ENCODE measurements at places on chromosomes 3 and 15.

DNA sequence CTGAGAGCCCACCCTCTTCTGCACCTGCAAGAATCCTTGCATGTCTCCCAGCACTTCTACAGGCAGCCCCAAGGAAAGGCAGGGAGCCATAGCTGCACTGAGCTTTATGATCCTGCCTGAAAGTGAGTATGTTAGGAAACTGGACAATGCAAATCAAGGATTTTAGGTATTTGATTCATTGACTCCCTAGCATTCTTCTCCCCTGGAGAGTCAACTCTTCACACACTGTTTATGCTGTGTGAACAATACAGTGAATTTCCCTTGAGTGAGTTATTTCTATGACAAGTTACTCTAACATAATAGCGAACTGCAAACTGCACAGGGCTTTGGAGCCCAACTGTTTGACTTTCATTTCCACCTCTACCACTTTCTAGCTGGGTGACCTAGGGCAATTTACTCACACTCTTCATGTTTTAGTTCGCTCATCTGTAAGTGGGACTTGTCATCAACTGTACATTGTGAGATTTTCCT is 96.0 kb upstream of the PHLDB2 start:
- DNase-seq = no peak

- no peak for DNase-seq
Measured at GRCh38 chr15:97838606-97839210, 121.8 kb upstream of the ARRDC4 start.

DNA sequence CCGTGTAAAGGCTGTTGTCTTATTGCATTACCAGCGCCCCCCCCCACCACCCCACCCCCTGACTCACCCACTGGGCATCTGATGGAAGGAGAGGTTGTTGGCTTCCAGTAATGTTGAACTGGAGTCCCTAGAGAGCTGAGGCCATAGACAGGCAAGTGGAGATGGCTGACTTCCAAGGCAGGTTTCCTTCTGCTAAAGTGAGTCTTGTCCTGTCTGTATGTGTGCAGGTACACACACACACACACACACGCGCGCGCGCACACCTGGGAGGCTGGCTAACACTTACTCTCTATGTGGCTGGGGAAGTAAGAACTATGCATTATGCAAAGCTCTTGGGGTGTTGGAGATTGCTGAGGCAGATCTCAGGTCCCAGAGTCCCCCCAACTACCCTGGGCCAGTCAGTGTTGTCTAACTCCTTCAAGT is 1.6 kb upstream of the KY start:
- peak; percentile 90 for DNase-seq

GRCh38 chr3:18086078-18086477 is 339.1 kb downstream of the SATB1 start:
- no peak for DNase-seq

DNA sequence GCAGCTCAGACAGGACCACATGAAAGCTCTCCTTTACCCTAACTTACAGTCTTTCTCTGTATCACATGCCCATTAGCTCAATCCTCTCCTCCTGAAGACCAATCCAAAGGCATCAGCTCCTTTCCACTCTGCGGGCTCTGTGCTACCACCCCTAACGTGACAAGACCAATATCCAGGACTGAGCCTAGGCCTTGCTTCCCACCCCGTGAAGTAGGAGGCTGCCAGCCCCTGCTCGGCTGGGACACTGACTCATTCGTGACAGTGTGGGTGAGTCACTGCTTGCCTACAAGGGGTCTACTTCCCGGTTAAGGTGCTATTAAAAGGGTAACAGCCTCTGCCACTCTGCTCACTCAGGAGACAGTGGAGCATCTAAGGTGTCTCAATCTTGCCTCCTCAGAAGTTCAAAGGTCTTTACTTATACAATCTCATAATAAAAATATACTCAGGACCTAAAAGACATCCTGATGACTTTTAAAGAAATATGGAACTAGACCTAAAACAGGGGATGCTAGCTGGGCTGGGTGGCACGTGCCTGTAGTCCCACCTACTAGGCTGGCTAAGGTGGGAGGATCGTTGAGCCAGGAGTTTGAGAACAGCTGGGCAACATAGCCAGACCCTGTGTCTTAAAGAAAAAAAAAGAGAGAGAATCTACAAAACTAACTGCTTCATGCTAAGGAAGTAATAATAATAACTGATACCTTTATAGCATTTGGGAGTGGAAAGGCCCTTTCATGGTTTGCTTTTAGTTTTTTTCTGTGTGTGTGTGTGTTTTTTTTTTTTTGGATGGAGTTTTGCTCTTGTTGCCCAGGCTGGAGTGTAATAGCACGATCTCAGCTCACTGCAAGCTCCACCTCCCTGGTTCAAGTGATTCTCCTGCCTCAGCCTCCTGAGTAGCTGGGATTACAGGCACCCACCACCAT is 55.0 kb downstream of the TMEM44 start:
- peak; percentile 89 for DNase-seq

GRCh38 chr15:74548241-74548640 is 7.2 kb downstream of the ARID3B start:
- DNase-seq = no peak

GRCh38 chr3:184639351-184639750 is 72.5 kb downstream of the MAGEF1 start:
- no peak for DNase-seq

DNA sequence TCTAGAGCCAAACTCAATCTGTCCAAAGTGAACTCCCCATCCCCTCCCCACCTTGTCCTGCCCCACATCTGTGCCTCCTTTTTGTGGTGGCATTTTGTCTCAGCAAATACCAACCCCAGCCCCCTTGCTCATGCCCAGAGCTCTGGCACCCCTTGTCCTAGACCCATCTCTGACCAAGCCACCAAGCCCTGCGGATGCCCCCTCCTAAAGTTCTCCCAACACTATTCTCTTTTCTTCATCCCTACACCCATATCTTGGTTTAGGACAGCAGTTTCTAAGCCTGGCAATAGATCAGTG is 17.7 kb downstream of the ACAA1 start:
- no peak for DNase-seq

DNA sequence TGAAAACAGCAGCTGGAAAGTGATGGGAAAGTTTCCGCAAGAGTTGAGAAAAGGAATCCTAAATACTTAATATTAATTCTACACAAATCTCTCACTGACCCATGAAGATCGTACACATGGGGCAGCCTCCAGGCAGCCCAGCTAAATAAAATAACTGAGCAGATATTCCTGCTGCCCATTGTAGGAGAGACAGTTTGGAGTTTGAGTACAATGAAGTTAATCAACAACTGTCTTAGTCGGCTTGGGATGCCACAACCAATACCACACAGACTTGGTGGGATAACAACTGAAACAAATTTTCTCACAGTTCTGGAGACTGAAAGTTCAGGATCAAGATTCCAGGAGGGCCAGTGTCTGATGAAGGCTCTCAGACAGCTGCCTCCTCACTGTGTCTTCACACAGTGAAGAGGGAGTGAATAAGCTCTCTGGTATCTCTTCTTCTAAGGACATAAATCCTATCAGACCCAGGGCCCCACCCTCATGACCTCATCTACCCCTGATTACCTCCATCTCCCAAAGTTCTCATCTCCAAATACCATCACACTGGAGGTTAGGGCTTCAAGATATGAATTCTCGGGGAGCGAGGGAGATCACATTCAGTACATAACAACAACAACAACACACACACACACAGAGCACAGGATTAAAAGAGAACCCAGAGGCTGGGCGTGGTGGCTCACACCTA is 9.7 kb downstream of the TRPM7 start:
- DNase-seq = peak; percentile 78

- no peak for DNase-seq
Measured at GRCh38 chr3:18386274-18386890, 38.8 kb downstream of the SATB1 start.

- DNase-seq = no peak
Measured at GRCh38 chr3:1700650-1701049, 398.0 kb upstream of the CNTN4 start.

DNA sequence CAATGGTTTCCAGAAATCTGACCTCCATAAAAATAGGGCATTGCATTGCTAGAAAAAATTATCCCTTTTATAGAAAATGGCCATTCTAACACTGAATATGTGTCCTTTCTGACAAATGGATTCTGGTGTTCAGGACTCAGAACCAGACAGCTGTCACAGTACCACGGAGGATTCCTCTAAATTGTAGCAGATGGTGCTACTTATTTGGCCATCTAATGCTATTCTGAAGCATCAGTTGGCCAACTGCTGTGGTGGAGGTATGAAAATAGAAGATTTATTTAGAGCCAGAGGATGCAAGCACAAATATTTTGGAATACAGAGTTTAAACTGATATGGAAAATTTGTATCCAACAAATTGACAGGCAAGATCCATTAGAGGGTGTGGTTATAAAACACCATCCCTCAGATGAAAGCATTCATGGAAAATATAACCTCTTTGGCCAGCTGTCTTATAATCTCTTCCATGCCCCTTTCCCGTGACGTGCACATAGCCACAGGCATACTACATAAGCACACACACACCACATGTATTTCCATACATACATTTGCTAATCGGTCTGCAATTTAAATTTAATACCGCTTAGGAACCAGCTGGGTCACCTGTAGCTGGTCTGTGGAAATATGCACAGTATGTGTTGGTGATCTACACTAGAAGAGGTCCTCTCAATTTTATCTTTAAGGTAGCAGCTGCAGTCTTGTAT is 302.7 kb upstream of the KCNMB2 start:
- no peak for DNase-seq

- DNase-seq = peak; percentile 39
Measured at GRCh38 chr3:172746475-172746874, 4.1 kb upstream of the ECT2 start.

- DNase-seq = no peak
Measured at GRCh38 chr15:93500155-93500554, 411.1 kb upstream of the RGMA start.

GRCh38 chr15:59833366-59833765 is 144.2 kb upstream of the BNIP2 start:
- DNase-seq = no peak

GRCh38 chr3:115680803-115681345 is 57.6 kb downstream of the GAP43 start:
- DNase-seq = peak; percentile 30

DNA sequence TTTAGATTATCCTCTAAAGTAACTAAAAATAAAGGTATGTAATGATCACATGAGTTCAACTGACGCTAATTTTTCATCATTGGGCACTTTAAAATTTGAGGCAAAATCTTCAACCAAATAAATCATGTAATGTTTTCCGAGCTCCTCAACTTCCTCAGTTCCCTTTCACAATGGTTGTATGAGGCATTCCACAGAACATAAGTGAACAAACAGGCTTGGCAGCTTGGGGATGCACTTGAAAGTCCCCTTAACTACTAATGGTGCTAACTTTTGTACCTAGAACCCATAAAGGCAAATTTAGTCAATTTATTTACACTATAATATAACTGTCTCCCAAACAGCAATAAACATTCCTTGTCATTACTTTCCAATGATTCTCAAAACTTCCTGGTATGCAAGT is 1137.9 kb downstream of the ROBO2 start:
- DNase-seq = no peak

DNA sequence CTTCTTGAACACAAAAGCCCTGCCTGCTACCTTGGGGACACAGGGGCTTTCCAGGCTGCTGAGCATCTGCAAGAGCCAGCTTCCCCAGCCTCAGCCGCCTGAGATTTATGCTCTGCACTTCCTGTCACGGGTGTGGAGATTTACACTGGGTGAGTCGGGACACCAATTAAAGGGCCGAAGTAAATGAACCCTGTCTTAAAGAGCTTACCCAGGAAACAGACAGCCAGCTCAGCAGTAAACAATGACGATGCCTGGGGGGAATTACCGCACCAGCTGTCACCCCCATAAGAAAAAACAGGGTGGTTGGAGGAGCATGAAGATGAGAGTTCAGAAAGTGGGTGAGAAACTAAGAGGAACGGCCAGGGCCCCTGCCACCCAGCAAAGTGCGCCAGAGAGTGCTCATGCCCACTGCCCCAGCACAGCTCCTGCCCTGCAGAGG is 37.5 kb upstream of the IQSEC1 start:
- DNase-seq = no peak

- DNase-seq = no peak
Measured at GRCh38 chr15:69093127-69093526, 67.3 kb upstream of the GLCE start.

GRCh38 chr15:36005542-36005941 is 459.6 kb upstream of the DPH6 start:
- no peak for DNase-seq

GRCh38 chr3:130729154-130729553 is 17.5 kb downstream of the PIK3R4 start:
- no peak for DNase-seq

DNA sequence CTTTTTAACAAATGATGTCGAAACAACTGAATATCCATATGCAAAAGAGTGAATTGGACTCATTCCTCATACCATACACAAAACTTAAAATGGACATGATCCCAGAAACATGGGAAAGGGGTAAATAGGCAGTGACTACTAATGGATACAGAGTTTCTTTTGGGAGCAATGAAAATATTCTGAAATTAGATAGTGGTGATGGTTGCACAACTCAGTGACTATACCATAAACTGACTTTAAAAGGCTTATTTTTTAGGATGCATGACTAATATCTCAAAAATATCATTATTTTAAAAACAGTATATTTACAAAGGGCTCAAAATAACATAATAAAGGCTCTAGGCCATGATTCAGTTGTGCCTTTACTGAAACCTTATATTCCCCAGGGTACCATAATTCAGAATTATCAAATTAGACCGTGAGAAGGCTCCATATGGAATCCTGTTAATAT is 16.3 kb upstream of the ATP13A3 start:
- peak; percentile 92 for DNase-seq

GRCh38 chr3:170603770-170604510 is 18.1 kb upstream of the SLC7A14 start:
- DNase-seq = peak; percentile 33

- DNase-seq = no peak
Measured at GRCh38 chr15:71425388-71425787, 310.1 kb downstream of the THSD4 start.

DNA sequence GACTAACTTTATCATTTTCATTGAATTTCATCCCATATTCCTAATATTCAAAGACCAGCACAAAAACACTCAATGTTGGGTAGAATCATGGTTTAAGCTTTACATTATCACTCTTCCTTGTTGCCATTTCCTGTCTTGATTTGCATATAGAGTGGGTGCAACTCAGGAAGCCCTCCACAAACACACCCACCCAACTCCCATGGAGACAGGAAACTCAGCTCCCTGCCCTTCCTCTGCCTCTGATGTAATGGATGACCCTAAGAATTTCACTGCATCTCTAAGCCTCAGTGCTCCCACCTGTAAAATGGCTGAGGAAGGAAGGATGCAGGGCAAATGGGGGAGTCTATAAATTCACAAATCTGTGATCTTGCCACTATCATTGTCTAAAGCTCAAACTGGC is 98.1 kb upstream of the BFSP2 start:
- DNase-seq = no peak

GRCh38 chr3:111324645-111325044 is 217.4 kb upstream of the CD96 start:
- no peak for DNase-seq
